Activated naive CD8-positive, alpha-beta T cell treated with anti-CD3 and anti-CD28 coated beads for 36 hours (primary cell): ENCODE measurements at places on chromosomes 2 and 18. TPM values are rescaled to one million over a fixed set of nuclear protein-coding genes. Genes with fewer than 3 reads are reported as not detected.

- H3K4me1 ChIP-seq = no peaks in the 10 kb centered on the region
- no peaks in the 10 kb centered on the region for H3K27me3 ChIP-seq
- DNase-seq = no peak
- H3K36me3 ChIP-seq = no peaks in the 10 kb centered on the region
- H3K27ac ChIP-seq = no peak overlapping the region
These were observed 60.1 kb upstream of the LRRTM1 start for GRCh38 chr2:80364524-80365212.

DNA sequence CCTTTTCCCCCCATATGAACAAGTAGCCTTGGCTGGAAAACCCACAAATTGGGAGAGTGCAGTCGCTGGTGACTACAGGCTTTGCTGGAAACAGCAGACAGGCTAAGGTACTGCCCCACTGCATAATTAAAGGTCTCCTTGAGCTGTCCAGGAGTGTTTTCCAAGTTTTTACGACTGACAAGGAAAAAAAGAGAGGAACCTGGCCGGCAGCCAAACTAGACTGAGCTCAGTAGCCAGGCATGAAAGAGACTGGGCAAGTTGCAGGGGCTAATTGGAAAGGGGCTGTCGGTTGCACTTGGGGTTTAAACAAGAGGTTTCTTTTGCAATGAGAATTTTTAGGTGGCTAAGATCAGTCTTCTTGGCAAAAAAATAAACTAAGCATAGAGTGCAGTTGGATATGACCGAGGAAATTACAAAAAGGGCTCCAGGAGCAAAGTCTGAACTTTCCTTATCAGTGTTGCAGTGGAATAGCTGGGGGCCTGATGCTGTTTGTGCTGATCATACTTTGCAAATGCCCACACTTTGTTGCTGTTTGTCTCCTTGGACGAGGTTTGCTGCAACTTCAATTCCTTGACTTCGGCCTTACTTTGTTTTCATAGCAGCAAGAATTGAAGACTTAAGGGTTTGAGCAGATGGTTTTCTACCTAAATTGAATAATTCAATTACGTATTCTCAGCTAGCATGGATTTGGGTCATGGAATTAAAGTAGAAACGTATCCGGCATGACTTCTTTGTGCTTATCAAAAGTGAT lies 2.1 kb downstream of the GULP1 start:
- no peaks in the 10 kb centered on the region for H3K36me3 ChIP-seq
- no peak overlapping the region for H3K27ac ChIP-seq
- no peak for DNase-seq
- peaks cover 8% of the 10 kb centered on the region for H3K4me1 ChIP-seq
- no peak overlapping the region for H3K4me3 ChIP-seq
- H3K27me3 ChIP-seq = peaks cover 40% of the 10 kb centered on the region

DNA sequence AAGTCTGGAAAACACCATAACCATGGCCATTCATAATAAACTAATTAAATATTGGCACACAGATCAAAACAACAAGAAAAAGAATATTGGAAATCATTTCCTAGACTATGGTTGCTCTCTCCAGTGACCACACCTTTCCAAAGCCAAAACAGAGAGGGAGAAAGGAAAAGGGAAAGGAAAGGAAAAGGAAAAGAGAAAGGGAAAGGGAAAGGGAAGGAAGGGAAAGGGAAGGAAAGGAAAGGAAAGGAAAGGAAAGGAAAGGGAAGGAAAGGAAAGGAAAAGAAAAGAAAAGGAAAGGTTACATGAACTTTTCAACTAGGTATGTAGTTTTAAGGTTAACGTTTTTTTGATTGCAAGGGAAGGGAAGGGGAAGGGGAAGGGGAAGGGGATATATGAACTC lies 360.5 kb upstream of the SLC39A10 start:
- H3K4me1 ChIP-seq = no peaks in the 10 kb centered on the region
- H3K36me3 ChIP-seq = no peaks in the 10 kb centered on the region
- no peak overlapping the region for H3K27ac ChIP-seq
- no peaks in the 10 kb centered on the region for H3K27me3 ChIP-seq

- H3K4me1 ChIP-seq = no peaks in the 10 kb centered on the region
- H3K27me3 ChIP-seq = no peaks in the 10 kb centered on the region
- H3K4me3 ChIP-seq = no peak overlapping the region
- no peaks in the 10 kb centered on the region for H3K36me3 ChIP-seq
These were observed 477.7 kb upstream of the HS6ST1 start for GRCh38 chr2:128796321-128796720.

GRCh38 chr2:18384242-18384641 lies 176.2 kb downstream of the RDH14 start:
- H3K4me3 ChIP-seq = no peak overlapping the region
- DNase-seq = no peak
- H3K27me3 ChIP-seq = peaks cover 17% of the 10 kb centered on the region
- no peaks in the 10 kb centered on the region for H3K4me1 ChIP-seq

DNA sequence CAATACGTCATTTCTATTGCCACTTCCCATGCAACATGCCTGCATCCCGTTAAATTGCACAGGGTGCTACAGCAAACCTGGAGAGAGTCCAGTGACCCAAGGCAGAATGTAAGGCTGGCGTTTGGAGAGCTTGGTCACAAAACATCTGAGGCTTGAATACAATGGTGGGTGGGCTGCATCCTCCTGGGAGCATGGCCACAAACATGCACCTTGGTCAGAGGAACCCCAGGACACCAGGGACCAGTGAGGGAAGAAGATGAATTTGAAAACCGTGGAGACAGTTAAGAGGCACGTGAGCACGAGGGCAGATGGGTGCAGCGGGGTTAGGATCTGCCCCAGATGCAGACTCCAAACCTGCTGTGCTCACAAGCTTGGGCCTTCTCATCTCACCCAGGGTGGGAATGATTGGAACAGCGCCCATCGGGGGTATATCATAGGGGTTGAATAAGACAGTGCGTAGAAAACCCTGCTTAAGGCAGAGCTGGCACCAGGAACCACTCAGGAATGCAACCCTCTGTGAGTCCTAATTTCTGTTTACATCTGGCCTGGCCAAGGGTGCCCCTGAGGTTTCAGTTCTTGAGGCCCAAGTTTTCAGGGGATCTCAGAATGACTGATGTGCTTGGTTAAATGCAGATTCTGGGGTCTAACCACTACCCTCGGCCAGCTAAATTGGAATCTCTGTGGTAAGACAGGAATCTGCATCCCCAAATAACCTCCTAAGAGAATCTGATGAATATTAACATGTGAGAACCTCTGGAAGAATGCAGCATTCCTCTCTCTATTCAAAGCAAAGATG lies 97.2 kb downstream of the ARL4C start:
- peaks cover 55% of the 10 kb centered on the region for H3K4me1 ChIP-seq
- DNase-seq = peak; percentile 22
- H3K27me3 ChIP-seq = no peaks in the 10 kb centered on the region

Gene ABCG5
- not detected for total RNA-seq

Gene RAB6C
- total RNA-seq = not detected

Gene SERPINB3
- not detected for total RNA-seq

Gene CPO
- total RNA-seq = not detected
